Tracheal epithelial cell (primary cell): ENCODE measurements at places on chromosomes 2 and 18. TPM values are rescaled to one million over a fixed set of nuclear protein-coding genes. Genes with fewer than 3 reads are reported as not detected.

FABP1 gene
- total RNA-seq, result not detected in 2 replicates

ZBTB7C gene
- under 0.01 and 0.72 TPM in 2 replicates for total RNA-seq

ZNF892 gene
- total RNA-seq, result 4.5 and 7.2 TPM in 2 replicates

SGPP2 gene
- 25.2 and 31.6 TPM in 2 replicates for total RNA-seq

AFF3 gene
- under 0.01 TPM in 1 of 2 replicates, not detected in the other for total RNA-seq

ASTL gene
- not detected in 2 replicates for total RNA-seq
